ENCODE measurements at places on chromosomes 16 and 17. TPM values are rescaled to one million over a fixed set of nuclear protein-coding genes. Genes with fewer than 3 reads are reported as not detected.

- DNase-seq, result no peak
These were observed 609.9 kb downstream of the WWOX start for GRCh38 chr16:78709137-78709884.

The ABCA6 gene
- 0.99 TPM for total RNA-seq

The CMTM3 gene
- 17.3 TPM for total RNA-seq

The MLYCD gene
- total RNA-seq, result 1.3 TPM

The KCNG4 gene
- total RNA-seq, result not detected

The KRTAP2-2 gene
- not detected for total RNA-seq

DNA sequence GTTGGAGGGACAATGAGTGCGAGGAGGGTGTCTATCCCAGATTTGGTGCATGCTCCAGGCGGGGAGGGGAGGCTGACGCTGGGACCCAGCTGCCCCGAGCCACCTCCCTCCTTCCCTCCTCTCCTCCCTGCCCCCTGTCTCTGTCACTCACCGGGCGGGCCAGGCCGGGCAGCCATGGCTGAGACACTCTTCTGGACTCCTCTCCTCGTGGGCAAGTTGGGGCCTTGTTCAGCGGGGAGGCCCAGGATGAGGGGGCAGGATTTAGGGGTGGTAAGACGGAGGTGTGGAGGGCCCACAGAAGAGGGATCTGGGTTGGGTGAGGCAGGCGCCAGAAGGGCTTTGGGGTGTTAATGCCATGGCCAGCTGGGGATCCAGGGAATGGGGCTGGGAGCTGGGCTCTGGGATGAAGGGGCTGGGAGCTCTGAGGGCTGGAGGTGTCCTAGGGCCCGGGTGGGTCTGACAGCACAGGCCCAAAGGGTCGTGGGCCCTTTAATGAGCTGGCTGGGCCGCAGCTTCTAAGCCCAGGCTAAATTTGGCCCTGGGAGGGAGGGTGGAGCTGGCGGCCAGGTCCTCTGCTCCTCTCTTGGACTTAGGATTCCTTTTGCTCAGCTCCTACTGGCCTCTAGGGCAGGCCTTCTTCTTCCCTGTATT is at the start of gene SGCA:
Gene SGCA, plus strand, starts transcription at position 139 of the 651 bp plus-strand sequence. Its CDS starts 36 bp downstream, at position 175.
- DNase-seq, result no peak

DNA sequence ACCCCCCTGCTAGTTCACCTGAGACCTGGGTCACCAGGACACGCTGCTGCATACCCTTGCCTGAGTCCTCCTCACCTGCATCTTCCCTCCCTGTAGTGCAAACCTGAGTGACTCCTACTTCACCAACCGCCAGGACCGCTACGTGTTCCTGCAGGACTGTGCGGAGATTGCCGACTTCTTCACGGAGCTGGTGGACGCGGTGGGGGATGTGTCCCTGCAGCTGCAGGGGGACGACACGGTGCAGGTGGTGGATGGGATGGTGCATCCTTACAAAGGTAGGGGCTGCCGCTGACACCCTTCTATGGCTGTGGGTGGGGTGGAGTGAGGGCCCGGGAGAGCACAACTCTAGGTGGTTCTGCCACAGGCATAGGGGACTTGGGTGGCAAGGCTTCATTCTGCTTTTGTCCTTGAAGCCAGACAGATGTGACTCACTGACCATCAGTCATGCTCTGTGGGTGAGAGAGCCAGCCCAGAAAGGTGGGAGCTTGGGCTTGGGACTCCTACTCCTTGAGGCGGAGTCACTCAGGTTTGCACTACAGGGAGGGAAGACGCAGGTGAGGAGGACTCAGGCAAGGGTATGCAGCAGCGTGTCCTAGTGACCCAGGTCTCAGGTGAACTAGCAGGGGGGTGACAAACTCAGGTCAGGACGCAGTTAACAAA is 22.3 kb downstream of the PGS1 start:
- DNase-seq, result no peak

The AXIN1 gene
- total RNA-seq, result 48.3 TPM

The CCL8 gene
- not detected for total RNA-seq

DNA sequence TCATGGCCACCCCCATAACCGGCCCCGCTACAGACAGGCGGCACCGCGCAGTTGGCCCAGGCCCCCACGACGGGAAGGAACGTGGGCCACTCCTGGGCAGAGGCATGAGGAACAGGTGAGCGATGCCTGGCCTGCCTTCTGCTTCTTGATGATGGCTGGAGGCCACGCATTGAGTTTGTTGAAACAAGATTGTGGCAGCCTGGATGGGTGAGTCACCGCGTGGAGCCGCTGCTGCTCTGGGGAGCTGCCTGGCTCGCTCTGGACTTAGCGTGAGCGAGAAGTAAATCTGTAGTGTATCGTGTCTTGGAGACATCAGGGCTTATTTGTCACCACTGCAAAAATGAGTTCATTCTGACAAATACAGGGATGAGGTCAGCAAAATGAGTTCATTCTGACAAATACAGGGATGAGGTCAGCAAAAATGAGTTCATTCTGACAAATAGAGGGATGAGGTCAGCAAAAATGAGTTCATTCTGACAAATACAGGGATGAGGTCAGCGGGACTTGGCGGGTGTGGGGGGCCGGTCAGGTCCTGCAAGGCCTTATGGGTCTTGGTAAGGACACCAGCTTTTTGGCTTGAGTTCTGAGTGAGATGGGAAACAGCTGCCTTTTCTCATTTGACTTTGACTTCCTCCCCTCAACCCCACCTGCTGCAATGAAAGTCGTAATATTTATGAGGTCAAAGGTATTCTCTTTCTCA is 93.0 kb downstream of the SEC14L1 start:
- peak; percentile 42 for DNase-seq

DNA sequence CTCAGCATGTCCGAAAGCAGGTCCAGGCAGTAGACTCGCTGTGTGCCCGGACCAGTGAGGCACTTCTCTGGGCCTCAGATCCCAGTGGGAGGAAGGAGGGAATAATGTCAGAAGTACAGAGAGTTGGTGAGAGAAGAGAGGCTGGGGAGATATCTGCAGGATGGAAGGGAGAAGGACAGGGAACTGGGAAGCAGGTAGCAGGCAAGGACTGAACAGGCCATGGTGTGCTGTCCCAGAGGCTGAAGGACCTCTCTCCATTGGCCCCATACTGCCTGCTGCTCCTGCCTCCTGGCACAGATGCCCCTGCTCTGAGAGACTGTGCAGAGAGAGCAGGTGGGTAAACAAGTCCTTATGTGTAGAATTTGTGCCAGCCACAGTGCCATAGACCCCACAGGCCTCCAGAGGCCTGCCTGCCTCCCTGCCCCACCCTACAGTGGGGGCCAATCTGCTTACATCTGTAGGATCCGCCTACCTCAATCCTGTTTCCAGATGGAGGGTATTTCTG is 34.2 kb upstream of the CRHR1 start:
- no peak for DNase-seq

DNA sequence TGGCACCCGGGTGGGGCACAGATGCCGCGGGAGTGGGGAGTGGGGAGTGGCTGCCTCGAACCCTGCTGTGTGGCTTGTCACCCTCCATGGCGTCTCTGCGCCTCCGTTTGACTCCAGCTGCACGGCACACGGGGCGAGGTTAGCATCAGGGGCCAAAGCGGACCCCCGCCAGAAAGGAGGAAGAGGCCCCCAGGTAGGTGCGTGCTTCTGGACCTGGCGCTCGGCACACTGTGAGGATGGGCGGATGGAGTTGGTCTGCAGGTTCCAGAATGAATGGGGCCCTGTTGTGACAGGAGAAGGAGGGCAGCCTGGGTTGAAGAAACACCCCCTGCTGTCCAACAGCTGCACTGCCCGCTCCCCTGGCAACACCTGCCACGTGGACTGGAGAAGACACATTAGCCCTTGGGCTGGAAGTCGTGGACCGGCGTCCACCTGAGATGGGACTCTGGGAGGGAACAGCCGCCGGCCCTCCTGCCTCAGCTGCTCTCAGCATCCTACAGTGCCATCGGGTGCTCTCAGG is 9.4 kb upstream of the FASN start:
- no peak for DNase-seq

DNA sequence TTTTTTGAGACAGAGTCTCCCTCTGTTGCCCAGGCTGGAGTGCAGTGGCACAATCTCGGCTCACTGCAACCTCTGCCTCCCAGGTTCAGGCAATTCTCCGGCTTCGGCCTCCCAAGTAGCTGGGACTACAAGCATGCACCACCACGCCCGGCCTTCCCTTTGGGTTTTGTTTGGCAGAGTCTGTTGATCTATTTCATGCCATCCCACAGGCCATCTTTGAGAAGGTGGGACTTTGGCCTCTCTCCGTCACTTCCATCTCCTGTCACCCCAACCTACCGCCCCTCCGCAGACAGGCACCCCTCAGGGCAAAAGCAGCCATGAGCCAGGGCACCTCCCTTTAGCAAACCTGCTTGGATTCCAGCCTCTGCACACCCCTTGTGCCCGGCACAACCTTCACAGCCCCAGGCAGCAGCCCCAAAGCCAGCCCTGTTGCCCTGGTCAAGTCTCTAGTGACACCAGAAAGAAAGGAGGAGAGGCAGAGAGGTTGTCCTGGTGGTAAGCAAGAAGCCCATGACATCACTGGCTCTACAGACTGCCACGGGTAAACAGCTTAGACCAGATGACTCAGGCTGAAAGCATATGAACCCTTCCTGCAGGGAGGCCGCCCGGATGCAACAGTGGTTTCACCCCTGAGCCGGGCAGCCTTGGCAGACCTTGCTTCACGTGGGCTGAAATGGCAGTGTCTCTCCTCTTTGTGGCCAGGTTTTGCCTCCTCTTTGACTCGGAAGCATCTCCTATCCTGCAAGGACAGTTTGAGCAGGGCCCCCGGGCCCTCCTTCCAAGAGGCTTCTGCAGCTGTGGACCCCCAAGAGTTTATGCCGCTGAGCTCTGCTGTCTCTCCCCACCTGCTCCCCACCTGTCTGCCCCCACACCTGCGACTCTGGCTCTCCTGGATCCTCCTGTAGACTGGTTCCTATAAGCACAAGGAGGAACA is 8.1 kb upstream of the TIMP2 start:
- peak; percentile 98 for DNase-seq

GRCh38 chr17:57838453-57838852 is 11.4 kb downstream of the MRPS23 start:
- DNase-seq, result no peak

- no peak for DNase-seq
These were observed 10.9 kb downstream of the HOXB4 start for GRCh38 chr17:48567209-48567608.

DNA sequence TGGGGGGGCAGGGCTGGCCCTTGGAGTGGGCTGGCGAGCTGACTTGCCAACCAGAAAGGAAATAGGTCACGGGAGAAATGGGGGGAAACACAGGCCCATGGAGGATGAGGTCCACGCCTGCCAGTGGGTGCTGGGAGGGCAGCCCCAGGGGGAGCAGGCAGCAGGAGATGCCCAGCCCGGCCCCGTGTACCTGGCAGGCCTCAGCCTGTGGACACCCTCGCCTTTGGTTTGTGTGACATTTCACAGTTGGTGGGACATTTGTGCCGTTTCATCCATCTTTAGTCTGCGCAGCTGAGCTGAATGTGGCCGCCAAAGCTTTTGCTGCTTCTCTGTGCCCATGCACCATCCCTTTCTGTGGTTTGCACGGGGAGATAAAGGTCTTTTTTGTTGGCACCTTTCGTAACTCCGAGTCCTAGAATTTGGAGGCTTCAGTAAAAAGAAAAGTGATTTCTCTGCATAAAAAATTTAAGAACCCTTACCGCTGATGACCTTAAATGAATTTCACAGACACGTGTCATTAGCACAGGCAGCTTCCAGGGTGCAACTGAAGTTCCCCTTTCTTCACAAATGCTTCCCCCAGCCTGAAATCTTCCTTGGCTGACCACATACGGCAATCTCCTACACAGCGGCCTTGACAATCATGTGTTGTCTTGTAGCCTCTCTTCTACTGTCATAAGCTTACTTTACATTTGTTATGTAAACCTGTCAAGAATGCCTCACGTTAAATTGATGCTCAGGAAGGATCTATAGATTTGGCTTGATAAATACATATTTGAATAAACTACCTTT is 193.6 kb downstream of the RPTOR start:
- DNase-seq, result no peak

The CRYBA1 gene
- total RNA-seq, result not detected

The DNAH17 gene
- not detected for total RNA-seq

DNA sequence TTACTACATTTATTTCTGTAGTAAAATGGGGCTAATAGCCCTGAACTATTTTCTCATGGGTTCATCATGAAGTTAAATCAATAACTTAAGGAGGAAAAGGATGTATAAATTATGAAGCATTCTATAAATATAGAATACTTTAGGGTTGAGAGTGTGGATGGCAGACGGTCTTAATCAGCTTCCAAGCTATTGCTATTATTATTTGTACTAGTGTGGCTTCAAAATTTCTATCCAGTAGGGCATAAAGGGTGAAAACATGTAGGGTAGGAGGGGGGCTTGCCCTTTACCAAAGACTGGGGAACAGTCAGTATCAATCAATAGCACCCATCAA is 26.4 kb upstream of the DHX8 start:
- DNase-seq, result no peak

DNA sequence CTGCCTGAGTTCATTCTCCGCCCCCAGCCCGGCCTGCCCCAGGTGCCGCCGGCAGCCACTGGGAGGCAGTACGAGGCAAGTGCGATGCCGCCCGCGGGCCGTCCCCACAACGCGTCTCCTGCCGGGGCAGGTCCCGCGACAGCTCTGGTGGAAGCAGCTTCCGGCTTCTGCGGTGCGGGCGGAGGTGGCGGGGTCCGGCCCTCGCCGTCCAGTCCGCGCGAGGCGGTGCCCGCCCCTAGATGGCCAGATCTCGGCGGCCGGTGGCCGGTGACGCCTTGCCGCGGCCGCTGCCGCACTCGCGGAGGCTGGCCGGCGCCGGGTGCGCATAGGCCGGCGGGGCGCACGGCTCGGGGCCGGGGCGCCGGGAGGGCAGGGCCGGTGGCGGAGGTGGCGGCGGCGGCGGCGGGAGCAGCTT is 1.8 kb downstream of the GJD3 start:
- DNase-seq, result peak; percentile 90

The TBC1D28 gene
- total RNA-seq, result not detected

DNA sequence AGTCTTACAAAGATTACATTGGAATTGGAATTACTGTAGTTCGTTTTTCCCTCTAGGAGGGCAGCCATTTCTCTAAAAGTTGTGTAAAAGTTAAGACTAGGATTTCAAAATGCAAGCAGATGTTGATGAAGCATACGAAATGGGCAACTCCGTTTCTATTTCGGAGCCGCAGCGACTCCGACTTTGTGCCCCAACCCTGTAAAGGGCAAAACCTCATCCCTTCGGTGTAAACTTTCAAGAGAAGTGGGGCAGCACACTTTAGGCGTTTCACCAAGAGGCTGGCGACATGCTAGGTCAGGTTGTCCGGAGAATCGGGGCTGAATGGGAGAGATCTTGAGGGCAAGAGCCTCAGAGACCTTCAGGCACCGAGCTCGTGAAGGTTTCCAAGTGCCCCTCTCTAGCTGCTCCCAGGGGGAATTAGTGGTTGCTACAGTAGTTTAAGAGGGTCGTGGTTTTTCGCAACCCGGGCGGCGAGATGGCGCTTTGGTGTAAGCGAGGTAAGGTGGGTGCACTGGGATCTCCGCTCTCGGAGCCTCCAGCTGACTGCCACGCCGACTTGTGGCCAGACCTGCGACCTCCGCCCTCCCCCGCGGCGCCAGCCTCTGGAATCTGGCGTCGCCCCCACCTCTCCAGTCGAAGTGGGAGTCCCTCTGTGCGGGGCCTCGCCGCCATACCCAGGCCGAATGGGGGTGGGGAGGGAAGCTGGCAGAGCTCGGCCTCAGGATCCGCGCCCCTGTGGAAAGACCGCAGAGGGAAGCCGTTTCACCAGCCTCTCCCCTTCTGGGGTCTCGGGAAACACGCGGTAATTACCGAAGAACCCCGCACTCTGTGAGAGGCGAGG is 1.0 kb upstream of the HEXIM2 start:
- peak; percentile 80 for DNase-seq
